Putamen (tissue), 1 donor: ENCODE measurements at places on chromosomes 7 and 10.

DNA sequence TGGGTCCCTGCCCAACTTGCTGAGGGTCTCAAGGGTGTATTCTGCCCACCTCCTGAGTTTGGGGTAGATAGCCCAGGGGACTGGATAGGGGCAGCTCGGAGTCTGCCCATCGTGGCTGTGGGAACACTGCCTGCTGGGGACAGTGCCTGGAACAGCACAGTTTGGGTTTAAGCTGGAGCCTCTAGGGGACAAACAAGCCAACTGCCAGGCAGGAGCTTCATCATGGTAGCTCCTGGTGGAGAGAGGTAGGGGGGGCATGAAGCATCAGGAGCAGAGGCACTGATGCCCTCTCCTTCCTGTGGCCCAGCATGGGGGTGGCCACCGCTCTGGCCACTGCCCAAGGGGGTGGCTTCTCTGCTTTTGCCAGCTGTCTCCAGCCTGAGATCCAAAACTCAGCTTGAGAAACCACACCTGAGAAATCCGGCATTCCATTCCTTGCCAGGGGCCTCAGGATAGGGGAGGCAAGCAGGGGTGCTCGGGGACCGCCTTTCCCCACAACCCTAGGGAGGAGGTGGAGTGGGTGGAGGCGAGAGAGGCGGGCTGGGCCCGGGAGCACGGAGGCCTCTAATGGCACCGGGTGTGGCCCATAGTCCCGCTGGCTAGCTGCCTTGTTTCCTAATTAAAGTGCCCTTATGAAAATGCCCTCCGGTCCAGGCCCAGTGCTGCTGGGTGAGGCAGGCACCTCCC is 47.6 kb downstream of the UNC5B start:
- no peak for DNase-seq

- DNase-seq: no peak
These were observed 18.8 kb downstream of the NUDT1 start for GRCh38 chr7:2260820-2261219.

GRCh38 chr7:138092486-138093028 is 16.3 kb downstream of the AKR1D1 start:
- DNase-seq: no peak

- DNase-seq: no peak
These were observed 370.7 kb downstream of the PPP1R3A start for GRCh38 chr7:113548137-113548536.

- no peak for DNase-seq
These were observed 9.8 kb upstream of the GRB10 start for GRCh38 chr7:50792342-50793119.

GRCh38 chr7:153847828-153848227 is 204.4 kb upstream of the DPP6 start:
- DNase-seq: no peak

GRCh38 chr10:79133416-79133815 is 64.7 kb downstream of the ZMIZ1 start:
- DNase-seq: no peak

- DNase-seq: no peak
These were observed 101.1 kb downstream of the MAGI2 start for GRCh38 chr7:79352323-79352722.

GRCh38 chr10:128812000-128812399 is 655.0 kb upstream of the MGMT start:
- DNase-seq: no peak

- no peak for DNase-seq
These were observed 1.1 kb downstream of the ASL start for GRCh38 chr7:66076462-66077329.

DNA sequence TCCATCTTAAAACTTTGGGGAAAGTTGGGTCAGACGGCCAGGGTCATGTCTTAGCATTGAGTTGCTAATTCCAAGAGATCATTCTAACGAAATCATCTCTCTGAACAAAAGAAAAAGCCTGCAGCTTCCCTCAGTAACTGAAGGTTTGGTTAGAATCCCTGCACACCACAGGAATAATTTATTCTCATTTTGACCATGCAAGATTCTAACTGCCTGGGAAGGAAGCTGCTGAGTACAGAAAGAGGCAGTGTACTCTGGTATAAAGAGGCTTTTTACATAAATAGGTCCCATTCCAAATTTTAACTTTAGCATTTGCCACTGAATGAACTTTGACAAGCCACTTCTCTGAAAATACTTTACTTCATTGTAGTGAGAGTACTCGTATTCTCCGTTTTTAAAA is 76.9 kb upstream of the RSBN1L start:
- DNase-seq: peak; percentile 3

DNA sequence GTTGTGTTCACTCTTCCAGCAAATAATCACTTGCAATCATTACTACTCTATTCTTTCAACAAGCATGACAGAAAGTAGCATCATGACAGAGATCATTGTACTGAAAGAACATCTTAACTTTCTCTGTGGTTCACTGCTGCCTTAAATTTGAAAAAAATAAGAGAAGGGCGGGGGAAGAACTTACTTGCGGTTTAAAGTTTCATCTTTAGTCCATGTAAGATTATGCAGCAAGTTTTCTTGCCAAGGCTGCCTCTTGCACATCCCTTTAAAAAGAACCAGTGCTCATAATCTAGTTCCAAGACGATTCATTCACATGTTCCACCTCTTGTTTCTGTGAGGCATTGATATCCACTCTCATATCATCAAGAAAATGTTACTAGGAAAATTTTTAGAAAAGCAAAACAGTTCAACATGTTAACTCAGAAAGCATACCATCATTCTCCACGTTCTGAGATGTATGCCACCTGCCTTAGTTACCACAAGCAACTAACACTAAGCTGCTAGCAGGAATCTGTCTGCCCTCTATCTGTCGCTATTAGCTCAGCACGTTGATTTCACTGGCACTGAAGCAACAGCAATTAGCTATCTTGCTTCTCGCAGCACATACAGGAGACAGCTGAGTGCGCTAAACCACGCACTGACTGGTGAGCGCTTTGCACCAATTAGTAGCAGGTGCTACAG is at the start of gene PCDH15:
TSS of gene PCDH15 (minus strand) at position 491 of the 681 bp plus-strand sequence. CDS start 136,969 bp downstream, outside the sequence.
- DNase-seq: peak; percentile 61

- no peak for DNase-seq
These were observed 23.6 kb downstream of the TMEM178B start for GRCh38 chr7:141097430-141097829.

GRCh38 chr10:15378569-15378968 is 7.5 kb upstream of the FAM171A1 start:
- no peak for DNase-seq

GRCh38 chr10:63337455-63338251 is 128.1 kb downstream of the JMJD1C start:
- DNase-seq: no peak

GRCh38 chr10:130751851-130752250 is 559.7 kb downstream of the TCERG1L start:
- no peak for DNase-seq

- DNase-seq: peak; percentile 82
These were observed at the start of gene PYROXD2 for GRCh38 chr10:98414932-98415730. TSS of gene PYROXD2 (minus strand) at chr10:98415182. CDS start at chr10:98415135, 47 bp downstream.

DNA sequence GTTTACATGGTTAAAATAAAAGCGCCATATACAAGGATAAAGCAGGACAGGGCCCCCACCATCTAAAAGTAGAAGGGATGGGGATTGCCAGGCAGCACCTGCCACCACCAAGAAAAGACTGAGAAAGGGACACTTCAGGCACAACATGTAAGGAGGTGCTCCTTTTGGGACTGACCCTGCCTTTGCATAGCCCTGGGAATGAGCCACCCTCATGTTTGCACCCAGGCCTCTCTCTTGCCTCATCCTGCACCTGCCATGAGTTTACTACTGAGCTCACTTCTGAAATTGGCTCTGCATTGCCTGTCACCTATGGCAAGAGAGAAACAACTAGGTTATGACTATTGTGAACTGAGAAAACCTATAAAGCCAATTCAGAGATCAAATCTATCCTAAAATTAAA is 489.7 kb downstream of the KCNMA1 start:
- no peak for DNase-seq

DNA sequence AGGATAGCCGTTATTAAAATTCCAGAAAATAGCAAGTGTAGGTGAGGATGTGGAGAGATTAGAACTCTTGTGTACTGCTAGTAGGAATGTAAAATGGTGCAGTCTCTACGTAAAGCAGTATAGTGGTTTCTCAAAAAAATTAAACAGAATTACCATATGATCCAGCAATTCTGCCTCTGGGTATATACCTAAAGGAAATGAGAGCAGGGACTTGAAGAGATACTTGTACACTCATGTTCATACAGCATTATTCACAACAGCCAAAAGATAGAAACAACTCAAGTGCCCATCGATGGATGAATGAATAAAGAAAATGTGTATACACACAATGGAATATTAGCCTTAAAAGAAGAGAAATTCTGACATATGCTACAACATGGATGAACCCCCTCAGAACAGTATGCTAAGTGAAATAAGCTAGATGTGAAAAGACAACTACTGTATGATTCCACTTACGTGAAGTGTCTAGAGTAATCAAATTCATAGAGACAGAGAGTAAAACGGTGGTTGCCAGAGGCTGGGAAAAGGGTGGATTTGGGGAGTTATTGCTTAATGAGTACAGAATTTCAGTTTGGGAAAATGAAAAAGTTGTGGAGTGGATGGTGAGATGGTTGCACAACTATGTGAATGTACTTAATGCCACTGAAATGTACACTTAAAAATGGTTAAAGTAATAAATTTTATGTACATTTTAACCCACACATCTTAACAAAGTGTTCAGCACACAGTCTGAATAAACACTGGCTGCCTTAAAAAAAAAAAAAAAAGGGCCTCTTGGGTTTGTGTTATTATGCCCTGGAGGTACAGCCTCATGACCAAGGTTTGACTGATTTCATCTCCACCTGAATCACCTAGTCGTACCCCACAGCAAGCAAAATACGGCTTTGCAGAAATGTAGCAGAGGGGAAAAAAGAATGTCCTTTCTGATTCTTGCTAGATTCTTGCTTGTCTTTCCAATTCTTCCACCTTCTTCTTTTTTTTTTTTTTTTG is 26.2 kb downstream of the BUB3 start:
- DNase-seq: no peak

GRCh38 chr7:148570510-148570909 is 20.1 kb upstream of the C7orf33 start:
- DNase-seq: no peak

GRCh38 chr10:15348579-15348978 is 22.5 kb downstream of the FAM171A1 start:
- no peak for DNase-seq

GRCh38 chr7:823649-824048 is 8.6 kb upstream of the SUN1 start:
- no peak for DNase-seq

DNA sequence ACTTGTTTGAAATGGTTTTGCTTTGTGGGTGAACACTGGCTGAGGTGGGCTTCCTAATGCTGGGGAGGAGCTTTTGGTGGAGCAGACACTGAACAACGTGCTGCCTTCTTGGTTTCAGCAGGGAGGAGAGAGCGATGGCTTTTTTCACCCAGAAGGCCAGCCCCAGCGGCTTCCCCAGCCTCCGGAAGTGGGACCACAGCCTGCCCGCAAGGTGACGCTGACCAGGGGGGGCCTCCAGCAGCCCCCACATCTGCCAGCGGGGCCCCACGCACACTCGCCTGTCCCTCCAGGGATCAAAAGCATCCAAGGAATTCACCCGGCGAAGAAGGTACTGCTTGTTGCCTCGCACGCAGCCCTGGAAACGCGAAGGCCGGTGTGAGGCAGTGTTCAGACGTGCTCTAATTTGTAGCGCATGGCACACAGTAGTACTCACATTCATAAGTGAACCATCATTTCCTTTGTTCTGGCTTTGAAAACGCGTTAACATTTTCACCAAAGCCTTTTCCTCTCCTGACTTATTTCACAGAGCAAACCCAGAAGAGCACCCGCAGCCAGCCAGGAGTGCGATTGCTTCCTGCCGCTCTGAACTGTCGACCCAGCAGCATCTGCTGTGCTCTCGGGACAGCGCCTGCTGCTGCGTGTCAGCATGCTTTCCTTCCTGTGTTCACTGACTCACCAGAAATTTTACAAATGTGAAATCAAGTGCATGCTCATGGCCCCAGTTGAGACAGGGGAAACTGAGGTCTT is 48.4 kb downstream of the SHH start:
- DNase-seq: no peak

GRCh38 chr7:50196719-50197118 is 103.7 kb upstream of the ZPBP start:
- no peak for DNase-seq

DNA sequence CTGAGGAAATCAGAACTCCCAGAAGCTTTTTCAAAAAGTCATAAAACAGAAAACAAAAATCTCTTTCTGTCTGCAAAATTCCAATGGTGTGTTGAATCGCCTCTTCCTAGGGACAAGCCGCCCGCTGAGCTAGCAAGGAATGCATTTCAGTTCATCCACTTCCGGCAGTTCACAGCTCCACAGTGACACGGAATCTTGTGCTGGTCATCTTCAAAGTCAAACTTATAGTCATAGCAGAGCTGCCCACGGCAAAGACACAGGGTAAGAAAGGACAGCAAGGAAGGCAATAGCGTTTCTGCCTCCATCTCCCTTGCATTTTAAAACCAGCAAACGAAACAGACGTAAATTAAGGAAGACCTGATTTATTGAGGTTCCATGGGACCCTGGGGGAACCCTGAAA is 111.2 kb downstream of the GALNT11 start:
- no peak for DNase-seq

DNA sequence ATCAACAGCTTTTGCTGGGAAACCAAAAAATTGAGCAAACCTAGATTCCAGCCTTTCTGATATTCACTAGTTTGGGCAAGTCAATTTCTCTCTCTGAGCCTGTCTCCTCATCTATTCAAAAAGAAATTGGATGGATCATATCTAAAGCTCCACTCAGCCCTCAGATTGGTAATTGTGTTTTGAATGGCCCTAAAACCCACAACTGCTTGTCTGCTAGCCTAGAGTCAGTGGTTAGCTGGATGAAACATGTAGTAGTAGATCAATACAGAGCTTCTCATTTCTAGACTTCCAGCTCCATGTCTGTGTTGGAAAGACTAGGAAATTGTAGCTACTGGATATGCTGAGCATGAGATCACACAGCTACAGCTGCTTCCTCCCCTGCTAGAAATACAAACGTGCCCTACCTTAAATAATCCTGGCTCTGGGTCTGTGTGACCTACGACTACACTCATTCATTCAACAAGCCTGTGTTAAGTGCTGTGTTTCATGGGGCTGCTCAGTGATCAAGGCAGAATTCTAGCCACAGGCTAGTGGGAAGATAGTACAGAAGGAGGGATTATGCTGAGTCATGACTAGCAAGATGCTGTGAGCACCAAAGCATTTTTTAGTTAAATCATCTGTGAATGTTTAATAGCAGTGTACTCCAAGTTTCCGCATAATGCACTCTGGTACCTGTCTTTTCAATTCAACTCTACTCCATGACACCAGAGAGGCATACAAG is 15.7 kb downstream of the DNTT start:
- DNase-seq: no peak

- DNase-seq: no peak
These were observed 63.1 kb upstream of the CACNA2D1 start for GRCh38 chr7:82506702-82507101.

DNA sequence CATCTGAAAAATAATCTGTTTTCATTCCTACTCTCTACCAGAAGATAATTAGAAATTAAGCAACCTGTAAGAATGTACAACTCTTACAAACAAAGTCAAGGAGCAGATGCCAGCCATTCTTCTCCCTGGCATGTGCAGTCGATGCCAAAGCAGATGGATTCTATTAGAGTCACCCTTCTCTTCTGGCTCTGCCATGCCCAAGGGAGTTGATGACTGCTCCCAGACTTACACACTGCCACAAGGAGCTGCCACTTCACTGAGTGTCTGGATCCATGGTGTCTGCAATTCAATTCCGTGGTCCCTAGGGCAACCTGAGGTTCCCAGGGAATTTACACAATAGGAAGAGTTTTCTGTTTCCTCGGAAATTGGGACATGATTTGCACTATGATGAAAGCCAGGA is 89.1 kb upstream of the IFRD1 start:
- DNase-seq: no peak

GRCh38 chr7:50659329-50659965 is 94.2 kb upstream of the DDC start:
- no peak for DNase-seq

- DNase-seq: no peak
These were observed 346 bp downstream of the TMEM270 start for GRCh38 chr7:73861305-73861704.
